ENCODE measurements at places on chromosomes 2 and 18.

DNA sequence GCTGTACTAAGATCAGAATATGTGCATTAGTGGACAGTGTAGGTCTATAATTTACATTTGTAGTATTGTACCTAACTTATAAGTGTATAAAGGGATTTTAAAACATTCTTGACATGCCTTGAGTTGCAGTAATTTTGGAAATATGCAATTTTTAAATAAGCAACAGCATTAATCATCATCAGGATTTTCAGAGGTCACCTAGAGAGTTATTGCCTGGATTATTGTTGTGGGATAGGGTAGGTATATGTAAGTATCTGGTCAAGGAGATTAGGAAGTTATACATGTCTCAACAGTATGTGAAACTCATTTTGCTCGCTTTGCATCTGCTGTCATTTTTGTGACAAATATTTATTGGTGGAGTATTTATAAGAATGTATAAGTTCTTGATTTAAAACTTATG, 184.2 kb downstream of the WDR7 start:
- DNase-seq = no peak

- DNase-seq = no peak
Measured at GRCh38 chr2:145593991-145594614, 1074.2 kb upstream of the ZEB2 start.

GRCh38 chr2:136251885-136252585, 134.1 kb upstream of the CXCR4 start:
- no peak for DNase-seq

GRCh38 chr18:26511339-26512071, 36.8 kb downstream of the KCTD1 start:
- DNase-seq = no peak

GRCh38 chr2:25806941-25807340, 71.3 kb downstream of the ASXL2 start:
- no peak for DNase-seq

- no peak for DNase-seq
Measured at GRCh38 chr2:118249531-118249930, 161.3 kb downstream of the INSIG2 start.

DNA sequence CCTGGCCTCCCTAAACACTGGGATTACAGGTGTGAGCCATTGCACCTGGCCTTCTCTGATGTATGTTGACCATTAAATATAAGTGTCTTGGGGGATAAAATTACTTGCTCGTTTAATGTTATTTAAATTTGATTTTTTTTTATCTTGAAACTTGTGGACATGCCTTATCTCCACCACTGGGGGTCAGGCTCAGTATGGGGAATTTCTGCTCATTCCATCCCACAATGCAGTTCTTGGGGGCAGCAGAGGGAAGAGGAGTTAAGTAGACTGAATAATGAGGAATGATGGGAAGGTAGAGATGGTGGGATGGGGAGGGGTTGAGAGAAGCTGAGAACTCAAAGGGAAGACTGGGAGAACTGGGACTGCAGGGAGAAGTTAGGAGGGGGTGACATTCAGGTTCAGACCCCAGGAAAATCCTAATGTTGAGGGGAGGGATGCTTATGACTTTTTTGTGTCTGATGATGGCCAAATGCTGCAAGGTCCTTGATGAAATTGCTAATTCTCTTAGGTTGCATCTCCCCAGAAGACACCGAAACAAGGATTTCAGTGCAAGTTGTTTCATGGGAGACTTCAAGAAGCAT, 174.2 kb downstream of the MIB1 start:
- DNase-seq = no peak
